Activated B cell treated with CpG ODN at 0.5 μM for 24 hours (primary cell): ENCODE measurements at places on chromosomes 2 and 18. TPM values are rescaled to one million over a fixed set of nuclear protein-coding genes. Genes with fewer than 3 reads are reported as not detected.

DNA sequence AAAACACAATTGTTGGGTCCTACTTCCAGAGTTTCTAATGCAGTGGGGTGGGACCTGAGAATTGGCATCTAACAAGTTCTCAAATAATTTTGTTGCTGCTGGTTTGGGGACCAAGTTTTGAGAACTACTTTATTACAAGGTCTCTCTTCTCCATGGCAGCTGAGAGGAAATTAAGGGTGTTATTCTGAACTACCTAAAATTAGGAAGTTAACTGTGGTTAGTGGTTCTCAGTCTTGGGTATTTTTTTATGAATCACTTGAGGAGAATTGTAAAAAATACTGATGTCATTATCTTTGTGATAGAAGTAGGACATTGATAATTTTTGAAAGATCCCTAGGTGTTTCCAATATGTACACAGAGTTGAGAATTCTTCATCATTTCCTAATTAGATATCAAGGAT lies 210.2 kb downstream of the MC4R start:
- no peak overlapping the region for H3K27ac ChIP-seq
- no peak for DNase-seq
- H3K36me3 ChIP-seq = no peaks in the 10 kb centered on the region
- H3K27me3 ChIP-seq = no peaks in the 10 kb centered on the region
- H3K4me3 ChIP-seq = no peak overlapping the region

GRCh38 chr2:204401114-204401513 lies 144.2 kb upstream of the PARD3B start:
- DNase-seq = no peak
- no peaks in the 10 kb centered on the region for H3K36me3 ChIP-seq

GRCh38 chr2:158667586-158667985 lies 127.5 kb upstream of the DAPL1 start:
- H3K4me1 ChIP-seq = no peaks in the 10 kb centered on the region
- no peak for DNase-seq
- no peaks in the 10 kb centered on the region for H3K27me3 ChIP-seq
- H3K4me3 ChIP-seq = no peak overlapping the region
- no peak overlapping the region for H3K27ac ChIP-seq
- no peaks in the 10 kb centered on the region for H3K36me3 ChIP-seq

- DNase-seq = no peak
- H3K27me3 ChIP-seq = no peaks in the 10 kb centered on the region
- no peak overlapping the region for H3K4me3 ChIP-seq
- peaks cover 75% of the 10 kb centered on the region for H3K4me1 ChIP-seq
Measured at GRCh38 chr2:98459496-98460175, 15.0 kb downstream of the INPP4A start.

- H3K27ac ChIP-seq = peak overlapping the region; percentile 99
- peak overlapping the region; percentile 92 for H3K4me3 ChIP-seq
- H3K36me3 ChIP-seq = peaks cover 4% of the 10 kb centered on the region
- peaks cover 72% of the 10 kb centered on the region for H3K4me1 ChIP-seq
- H3K27me3 ChIP-seq = no peaks in the 10 kb centered on the region
- DNase-seq = no peak
Measured at GRCh38 chr2:70132244-70133126, 45.2 kb downstream of the PCBP1 start.

DNA sequence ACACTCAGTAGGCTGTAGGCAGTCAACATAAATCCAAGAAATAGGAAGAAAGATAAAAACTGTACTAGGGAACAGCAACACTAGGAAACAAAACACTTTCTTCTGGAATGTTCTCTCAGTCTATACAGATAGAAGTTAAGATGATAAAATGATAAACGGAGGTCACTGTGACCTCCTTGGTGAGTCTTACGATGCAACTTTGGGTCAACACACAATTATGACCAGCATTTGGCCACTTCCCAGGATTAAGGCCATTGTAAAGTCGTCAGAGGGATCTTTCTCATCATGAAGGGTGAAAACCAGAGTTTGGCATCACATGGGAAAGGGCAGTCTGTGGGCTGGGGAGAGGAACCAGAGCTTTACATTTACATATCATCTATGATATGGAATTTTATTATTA lies 33.4 kb downstream of the LAMA3 start:
- no peaks in the 10 kb centered on the region for H3K36me3 ChIP-seq
- no peak overlapping the region for H3K27ac ChIP-seq
- H3K4me1 ChIP-seq = no peaks in the 10 kb centered on the region
- DNase-seq = no peak
- peaks cover 15% of the 10 kb centered on the region for H3K27me3 ChIP-seq

GRCh38 chr2:193154076-193154475 lies 959.3 kb upstream of the TMEFF2 start:
- no peak for DNase-seq
- H3K4me3 ChIP-seq = no peak overlapping the region
- H3K36me3 ChIP-seq = no peaks in the 10 kb centered on the region
- H3K27me3 ChIP-seq = no peaks in the 10 kb centered on the region

DNA sequence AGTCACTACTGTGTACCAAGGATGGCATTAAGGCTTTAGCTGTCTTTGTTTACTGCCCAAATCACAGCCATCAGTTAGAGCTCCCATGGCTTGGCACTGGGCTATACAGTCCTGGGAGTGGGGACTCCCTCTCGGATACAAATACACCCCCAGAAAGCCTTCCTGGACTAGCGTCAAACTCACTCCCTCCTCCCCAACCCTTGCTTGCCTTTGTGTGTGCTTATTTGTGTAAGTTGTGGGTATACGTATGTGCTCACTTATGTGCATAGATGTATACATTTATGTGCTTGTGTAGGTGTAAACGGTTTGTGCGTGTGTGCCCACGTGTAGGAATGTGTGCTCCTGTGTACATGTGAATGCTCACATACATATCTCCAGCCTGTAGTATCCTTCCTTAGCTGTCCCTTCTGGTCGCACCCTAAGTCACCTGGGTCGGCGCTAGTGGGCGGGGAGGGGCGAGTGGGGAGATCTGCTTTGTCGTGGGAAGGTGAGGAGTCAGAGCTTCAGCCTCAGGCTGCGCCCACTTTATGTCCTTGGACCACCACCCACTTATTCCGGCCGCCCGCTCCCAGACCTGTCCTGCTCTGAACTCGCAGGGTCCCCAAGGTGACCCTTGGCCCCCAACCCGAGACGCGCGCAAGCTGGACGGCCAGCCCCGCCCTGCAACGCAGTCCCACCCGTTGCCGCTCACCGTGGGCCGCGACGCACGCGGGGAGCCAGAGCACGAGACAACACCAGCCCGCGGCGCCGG lies 461 bp downstream of the PRADC1 start:
- no peak for DNase-seq
- H3K4me1 ChIP-seq = peaks cover 37% of the 10 kb centered on the region
- peak overlapping the region; percentile 95 for H3K4me3 ChIP-seq
- no peak overlapping the region for H3K27ac ChIP-seq
- peaks cover 26% of the 10 kb centered on the region for H3K36me3 ChIP-seq

- no peaks in the 10 kb centered on the region for H3K4me1 ChIP-seq
- H3K27ac ChIP-seq = no peak overlapping the region
- no peaks in the 10 kb centered on the region for H3K27me3 ChIP-seq
- no peaks in the 10 kb centered on the region for H3K36me3 ChIP-seq
Measured at GRCh38 chr18:58186258-58186948, 142.4 kb downstream of the NEDD4L start.

- H3K27me3 ChIP-seq = peaks cover 5% of the 10 kb centered on the region
- no peaks in the 10 kb centered on the region for H3K36me3 ChIP-seq
- no peaks in the 10 kb centered on the region for H3K4me1 ChIP-seq
- H3K27ac ChIP-seq = no peak overlapping the region
- DNase-seq = no peak
Measured at GRCh38 chr2:191968120-191968519, 121.2 kb upstream of the CAVIN2 start.

DNA sequence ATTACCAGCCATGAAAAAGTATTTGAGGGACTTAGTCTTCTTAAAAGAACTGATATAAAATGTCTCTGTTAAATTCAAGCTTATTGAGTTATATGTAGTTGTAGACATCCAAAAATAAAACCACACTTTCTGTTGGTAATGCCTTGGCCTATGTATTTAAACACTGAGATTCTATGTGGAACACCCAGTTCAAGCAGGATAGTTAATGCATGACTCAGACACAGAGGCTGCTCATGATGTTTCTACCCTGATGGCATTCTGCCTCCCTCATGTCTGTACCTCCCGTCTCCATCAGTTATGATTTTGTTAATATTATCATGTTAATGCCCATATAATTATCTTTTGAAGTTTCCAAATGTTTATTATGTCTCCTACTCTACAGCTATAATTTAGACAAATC lies 164.5 kb downstream of the XIRP2 start:
- no peaks in the 10 kb centered on the region for H3K4me1 ChIP-seq
- no peaks in the 10 kb centered on the region for H3K27me3 ChIP-seq
- no peak for DNase-seq
- no peak overlapping the region for H3K4me3 ChIP-seq
- no peaks in the 10 kb centered on the region for H3K36me3 ChIP-seq

DNA sequence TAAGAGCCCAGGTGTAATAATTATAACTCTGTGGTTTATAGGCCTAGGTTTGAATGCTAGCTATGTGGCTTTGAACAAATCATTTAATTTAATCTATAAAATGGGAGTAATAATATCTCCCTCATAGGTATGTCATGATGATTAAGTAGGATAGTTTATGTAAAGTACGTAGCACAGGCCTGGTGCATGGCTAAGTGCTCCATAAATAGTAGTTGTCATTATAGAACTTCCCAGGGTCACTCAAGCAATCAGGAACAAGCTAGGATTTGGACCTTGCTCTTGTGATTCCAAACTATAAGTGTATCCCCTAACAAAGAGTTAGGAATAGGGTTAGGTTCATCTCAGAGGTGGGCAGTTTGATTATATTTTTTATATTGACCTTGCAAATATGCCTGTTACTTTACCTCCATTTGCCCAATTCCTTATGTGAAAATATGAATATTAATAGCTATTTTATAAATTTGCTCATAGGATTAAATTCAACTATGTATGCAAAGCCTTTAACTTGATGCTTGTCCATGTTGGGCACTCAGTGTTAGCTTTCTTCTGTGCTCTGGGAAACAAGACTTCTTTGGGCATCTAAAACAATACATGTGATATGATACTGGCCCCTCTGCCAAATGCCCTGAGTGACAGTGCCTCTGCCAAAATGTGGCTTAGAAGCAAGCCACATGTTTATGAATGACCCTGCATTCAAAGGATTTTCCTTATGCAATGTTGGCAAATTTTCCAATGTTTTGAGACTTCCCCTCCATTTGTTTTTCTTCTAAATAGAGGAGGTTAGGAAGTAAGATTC lies 353.6 kb downstream of the KIAA1328 start:
- no peaks in the 10 kb centered on the region for H3K27me3 ChIP-seq
- H3K36me3 ChIP-seq = peaks cover 10% of the 10 kb centered on the region
- H3K4me3 ChIP-seq = no peak overlapping the region
- no peak overlapping the region for H3K27ac ChIP-seq
- no peak for DNase-seq
- H3K4me1 ChIP-seq = no peaks in the 10 kb centered on the region

DNA sequence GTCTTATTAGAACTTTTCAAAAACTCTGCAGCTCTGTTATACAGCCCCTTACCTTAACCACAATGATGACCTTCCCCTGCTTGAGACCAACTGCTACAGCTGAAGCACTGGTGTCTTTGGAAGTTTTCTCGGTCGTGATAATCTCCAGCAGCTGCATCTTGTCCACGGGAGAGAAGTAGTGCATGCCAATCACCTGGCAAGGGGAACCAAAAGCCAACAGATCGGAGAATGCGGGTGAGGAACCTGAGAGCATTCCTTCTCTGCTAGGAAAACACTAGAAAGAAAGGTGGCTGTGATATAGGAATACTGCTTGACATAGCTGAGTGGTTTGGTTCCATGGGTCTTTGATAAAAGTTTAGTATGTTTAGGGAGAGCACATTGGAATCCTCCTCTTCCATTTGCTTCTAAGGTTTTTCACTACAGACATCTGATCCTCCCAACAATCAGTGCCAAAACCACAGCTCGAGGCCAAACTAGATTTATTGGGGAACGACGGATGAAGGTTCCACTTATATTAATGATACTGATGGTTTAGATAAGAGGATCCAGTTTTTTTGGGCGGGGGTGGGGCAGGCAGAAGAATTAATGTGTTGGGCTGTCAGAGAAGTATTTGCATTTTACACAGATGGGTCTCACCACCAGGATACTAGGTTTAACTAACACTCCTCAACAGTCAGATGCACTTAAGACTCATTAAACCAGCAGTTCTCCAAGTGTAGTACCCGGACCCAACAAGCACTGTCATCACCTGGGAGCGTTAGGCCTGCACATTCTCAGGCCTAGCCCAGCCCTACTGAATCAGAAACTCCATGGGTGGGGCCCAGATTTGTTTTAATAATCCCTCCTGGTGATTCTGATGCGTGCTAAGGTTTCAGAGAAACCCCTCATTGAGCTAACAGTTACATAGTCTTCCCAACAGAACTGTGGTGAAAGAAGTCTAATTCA lies 22.4 kb downstream of the GAREM2 start:
- no peak overlapping the region for H3K27ac ChIP-seq
- H3K27me3 ChIP-seq = no peaks in the 10 kb centered on the region
- peaks cover 28% of the 10 kb centered on the region for H3K4me1 ChIP-seq
- H3K4me3 ChIP-seq = no peak overlapping the region

GRCh38 chr2:17084877-17085276 lies 419.2 kb upstream of the CYRIA start:
- no peak for DNase-seq
- no peak overlapping the region for H3K27ac ChIP-seq
- H3K27me3 ChIP-seq = no peaks in the 10 kb centered on the region

GRCh38 chr2:59584958-59585357 lies 968.5 kb downstream of the BCL11A start:
- no peak overlapping the region for H3K4me3 ChIP-seq
- H3K36me3 ChIP-seq = no peaks in the 10 kb centered on the region
- H3K27me3 ChIP-seq = no peaks in the 10 kb centered on the region
- no peak for DNase-seq
- H3K4me1 ChIP-seq = peaks cover 10% of the 10 kb centered on the region

- DNase-seq = no peak
- H3K4me3 ChIP-seq = no peak overlapping the region
- H3K36me3 ChIP-seq = no peaks in the 10 kb centered on the region
- no peaks in the 10 kb centered on the region for H3K4me1 ChIP-seq
Measured at GRCh38 chr2:108280466-108280865, 8.2 kb upstream of the SULT1C2 start.

The C2orf49 gene
- total RNA-seq = 20.0 and 23.8 TPM in 2 replicates

The SPHKAP gene
- total RNA-seq = not detected in 2 replicates

The ADAM23 gene
- 0.86 and 1.5 TPM in 2 replicates for total RNA-seq

The PROKR1 gene
- total RNA-seq = 0.05 and 0.09 TPM in 2 replicates

The REG3G gene
- not detected in 2 replicates for total RNA-seq

The TPO gene
- not detected in 2 replicates for total RNA-seq
